ENCODE measurements at places on chromosomes 16 and 17. TPM values are rescaled to one million over a fixed set of nuclear protein-coding genes. Genes with fewer than 3 reads are reported as not detected.
A peak's percentile ranks its signal among the peaks of the same experiment; 100 is the strongest.

- no peak overlapping the region for H3K4me3 ChIP-seq
- no peak overlapping the region for H3K27ac ChIP-seq
- no peak for DNase-seq
- no peaks in the 10 kb centered on the region for H3K4me1 ChIP-seq
- H3K27me3 ChIP-seq = no peaks in the 10 kb centered on the region
Measured at GRCh38 chr17:75922173-75922961, 17.7 kb upstream of the MRPL38 start.

DNA sequence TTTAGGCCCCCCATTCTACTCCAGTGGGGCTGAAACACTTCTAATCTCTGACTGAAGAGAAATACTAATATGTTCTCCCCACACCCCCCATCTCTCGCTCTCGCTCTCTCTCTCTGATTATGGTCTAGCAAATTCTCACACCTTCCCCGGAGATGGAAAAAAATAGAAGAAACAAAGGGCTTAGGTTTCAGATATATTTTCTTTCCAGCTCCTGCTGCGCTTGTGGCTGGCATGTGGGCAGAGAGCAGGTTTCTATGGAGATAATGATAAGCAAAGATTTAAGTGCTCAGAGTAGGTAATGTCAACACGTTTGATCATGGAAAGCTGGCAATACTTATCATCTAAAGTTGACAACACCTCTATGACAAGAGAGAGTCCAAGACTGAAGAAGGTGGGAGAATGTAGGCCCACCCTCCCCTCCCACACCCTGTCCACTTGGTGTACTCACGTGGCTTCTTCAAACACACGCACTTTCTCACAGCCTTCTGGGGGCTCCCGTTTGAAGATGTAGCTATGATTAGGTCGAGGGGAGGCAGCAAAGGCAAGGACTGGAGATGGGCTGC lies 8.0 kb upstream of the SLC35B1 start:
- DNase-seq = no peak
- H3K4me1 ChIP-seq = no peaks in the 10 kb centered on the region
- H3K27me3 ChIP-seq = no peaks in the 10 kb centered on the region
- no peak overlapping the region for H3K4me3 ChIP-seq

DNA sequence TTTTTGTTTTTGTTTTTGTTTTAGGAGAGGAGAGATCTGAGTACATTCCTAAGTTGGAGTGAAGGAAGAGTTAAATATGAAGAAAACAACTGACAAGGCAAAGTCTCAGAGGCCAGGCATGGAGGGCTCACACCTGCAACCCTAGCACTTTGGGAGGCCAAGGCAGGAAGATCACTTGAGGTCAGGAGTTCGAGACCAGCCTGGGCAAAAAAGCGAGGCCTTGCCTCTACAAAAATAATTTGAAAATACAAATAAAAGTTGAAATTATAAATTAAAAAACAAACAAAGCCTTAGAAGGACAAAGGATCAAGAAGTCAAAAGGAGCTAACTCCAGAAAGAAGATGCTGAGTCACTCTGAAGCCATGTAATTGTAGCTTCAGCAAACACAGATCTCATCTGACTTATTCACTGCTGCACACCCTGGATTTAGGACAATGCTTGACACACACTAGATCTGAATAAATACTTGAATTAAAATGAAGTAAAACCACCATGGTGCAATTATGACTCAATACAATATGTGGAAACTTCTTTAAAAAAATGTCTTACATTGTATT lies 9.1 kb downstream of the CEP20 start:
- H3K27ac ChIP-seq = peak overlapping the region; percentile 96
- H3K36me3 ChIP-seq = peaks cover 45% of the 10 kb centered on the region

FLCN gene
- 38.5 TPM for total RNA-seq

EXOSC6 gene
- 16.5 TPM for total RNA-seq

DNA sequence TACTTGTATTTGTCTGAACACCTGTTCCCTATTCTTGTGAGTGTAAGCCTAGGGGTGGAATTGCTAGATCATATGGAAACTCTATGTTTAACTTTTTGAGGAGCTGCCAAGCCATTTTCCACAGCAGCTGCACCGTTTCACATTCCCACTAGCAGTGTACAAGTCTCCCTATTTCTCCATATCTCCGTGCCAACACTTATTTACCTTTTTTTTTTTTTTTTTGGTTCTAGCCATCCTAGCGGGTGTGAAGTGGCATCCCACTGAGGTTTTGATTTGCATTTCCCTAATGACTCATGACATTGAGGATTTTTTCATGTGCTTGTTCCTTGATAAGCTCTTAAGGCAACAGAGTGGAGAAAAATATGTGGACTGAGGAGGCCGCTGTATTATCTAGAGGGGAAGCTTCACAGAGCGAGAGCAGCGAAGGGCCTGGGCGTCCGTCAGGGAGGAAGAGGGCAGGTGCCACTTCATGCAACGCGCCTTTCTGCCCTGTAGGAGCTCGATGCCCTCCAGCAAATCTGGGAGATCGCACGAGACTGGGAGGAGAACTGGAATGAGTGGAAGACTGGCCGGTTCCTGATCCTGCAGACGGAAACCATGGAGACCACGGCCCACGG lies 50.0 kb downstream of the DNAH2 start:
- peak overlapping the region; percentile 91 for H3K27ac ChIP-seq
- DNase-seq = peak; percentile 78
- peaks cover 8% of the 10 kb centered on the region for H3K36me3 ChIP-seq
- H3K27me3 ChIP-seq = no peaks in the 10 kb centered on the region

RAP1GAP2 gene
- 10.1 TPM for total RNA-seq

DNA sequence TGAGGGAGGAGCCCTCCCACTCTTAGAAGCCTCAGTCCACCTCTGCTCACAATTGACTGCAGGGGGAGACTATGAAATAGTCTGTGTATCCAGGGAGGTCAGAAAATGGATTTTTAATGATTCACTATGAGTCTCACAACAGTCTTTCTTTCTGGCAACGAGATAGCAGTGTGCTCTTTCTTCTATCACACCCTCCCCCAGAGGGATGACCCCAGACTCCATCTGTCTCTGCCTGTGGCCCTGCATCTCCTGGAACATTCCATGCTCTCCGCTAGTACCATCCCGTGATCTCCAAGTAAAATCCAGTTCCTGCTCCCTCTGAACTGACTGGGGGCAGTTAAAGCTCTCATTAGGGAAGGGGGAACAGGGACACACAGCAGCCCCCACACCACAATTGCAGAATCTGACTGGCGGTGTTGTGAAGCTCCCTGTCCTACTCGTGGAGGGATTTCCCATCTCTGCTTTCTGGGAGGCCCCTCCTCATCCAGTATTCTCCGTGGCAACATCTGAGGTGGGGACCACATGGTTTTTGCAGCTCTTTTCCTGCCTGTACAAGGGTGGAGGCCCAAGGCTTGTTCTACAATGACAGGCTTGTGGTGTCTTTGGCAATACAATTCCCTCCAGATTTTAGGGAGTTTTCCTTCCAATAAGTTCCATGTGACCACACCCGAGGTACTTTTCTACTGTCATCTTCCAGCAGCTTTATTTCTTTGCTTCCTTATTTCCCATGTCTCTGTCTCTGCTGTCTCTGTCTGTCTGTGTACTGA lies 19.4 kb downstream of the NATD1 start:
- no peak for DNase-seq
- H3K4me1 ChIP-seq = no peaks in the 10 kb centered on the region
- no peak overlapping the region for H3K4me3 ChIP-seq
- H3K27ac ChIP-seq = no peak overlapping the region
- H3K36me3 ChIP-seq = no peaks in the 10 kb centered on the region

KRT24 gene
- total RNA-seq = not detected

DNA sequence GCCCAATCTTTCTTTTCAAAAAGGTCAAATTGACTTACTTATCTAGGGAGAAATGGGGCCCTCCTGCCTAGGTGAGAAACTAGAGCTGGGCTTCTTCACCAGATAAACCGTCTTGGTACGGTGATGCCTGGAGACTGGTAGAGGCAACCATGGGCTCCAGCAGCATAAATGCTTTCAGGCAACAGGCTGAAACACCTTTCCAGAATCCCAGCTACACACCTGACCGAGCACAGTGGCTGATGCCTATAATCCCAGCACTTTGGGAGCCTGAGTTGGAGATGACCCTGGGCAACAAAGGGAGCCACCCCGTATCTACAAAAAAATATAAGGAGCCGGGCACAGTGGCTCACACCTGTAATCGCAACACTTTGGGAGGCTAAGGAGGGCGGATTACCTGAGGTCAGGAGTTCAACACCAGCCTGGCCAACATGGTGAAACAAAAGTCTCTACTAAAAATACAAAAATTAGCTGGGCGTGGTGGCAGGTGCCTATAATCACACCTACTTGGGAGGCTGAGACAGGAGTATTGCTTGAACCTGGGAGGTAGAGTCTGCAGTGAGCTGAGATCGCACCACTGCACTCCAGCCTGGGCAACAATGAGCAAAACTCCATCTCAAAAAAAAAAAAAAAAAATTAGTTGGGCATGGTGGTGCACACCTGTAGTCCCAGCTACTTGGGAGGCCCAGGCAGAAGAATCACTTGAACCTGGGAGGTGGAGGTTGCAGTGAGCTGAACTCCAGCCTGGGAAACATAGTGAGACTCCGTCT lies 8.0 kb downstream of the TRAF4 start:
- DNase-seq = no peak
- no peaks in the 10 kb centered on the region for H3K27me3 ChIP-seq
- no peak overlapping the region for H3K27ac ChIP-seq
- no peak overlapping the region for H3K4me3 ChIP-seq

ATP1B2 gene
- total RNA-seq = 0.63 TPM

GRCh38 chr17:19975601-19976000 lies 2.0 kb downstream of the AKAP10 start:
- DNase-seq = no peak
- no peaks in the 10 kb centered on the region for H3K27me3 ChIP-seq
- H3K4me3 ChIP-seq = peak overlapping the region; percentile 13
- H3K27ac ChIP-seq = no peak overlapping the region
- H3K36me3 ChIP-seq = peaks cover 13% of the 10 kb centered on the region
- H3K4me1 ChIP-seq = peaks cover 18% of the 10 kb centered on the region

GRCh38 chr17:151004-151403 lies 13.6 kb downstream of the SCGB1C2 start:
- no peaks in the 10 kb centered on the region for H3K4me1 ChIP-seq
- no peaks in the 10 kb centered on the region for H3K36me3 ChIP-seq
- DNase-seq = no peak
- H3K27me3 ChIP-seq = peaks cover 14% of the 10 kb centered on the region
- no peak overlapping the region for H3K4me3 ChIP-seq

SOST gene
- not detected for total RNA-seq

GRCh38 chr17:20026960-20027359 lies 17.8 kb downstream of the SPECC1 start:
- H3K27me3 ChIP-seq = no peaks in the 10 kb centered on the region
- H3K4me1 ChIP-seq = peaks cover 28% of the 10 kb centered on the region
- DNase-seq = no peak
- H3K4me3 ChIP-seq = no peak overlapping the region
- H3K27ac ChIP-seq = no peak overlapping the region
- no peaks in the 10 kb centered on the region for H3K36me3 ChIP-seq
